ENCODE measurements at places on chromosomes 2 and 18. TPM values are rescaled to one million over a fixed set of nuclear protein-coding genes. Genes with fewer than 3 reads are reported as not detected.

- no peak for DNase-seq
These were observed 22.3 kb upstream of the RAB12 start for GRCh38 chr18:8586941-8587340.

GRCh38 chr2:212145121-212145520 lies 393.5 kb downstream of the ERBB4 start:
- no peak for DNase-seq

- no peak for DNase-seq
These were observed 36.9 kb downstream of the UNC80 start for GRCh38 chr2:209808521-209808920.

DNA sequence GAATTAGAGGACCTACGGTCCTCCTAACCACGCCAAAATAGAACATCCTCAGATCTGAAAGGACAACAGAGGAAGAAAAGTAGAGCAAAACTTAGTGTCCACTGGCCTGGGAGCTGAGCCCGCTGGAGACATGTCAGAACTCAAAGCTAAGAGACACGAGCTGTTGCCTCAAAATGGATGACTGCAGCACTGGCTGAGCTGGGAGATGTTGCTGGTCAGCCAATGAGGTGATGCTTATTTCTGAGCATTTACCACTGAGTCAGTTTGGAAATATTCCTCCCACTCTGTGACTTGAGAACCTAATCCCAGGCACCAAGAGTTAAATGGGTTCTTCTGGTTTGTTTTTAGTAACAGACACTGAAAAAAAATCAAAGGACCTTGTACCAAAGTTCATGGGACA lies 32.6 kb downstream of the FBXO15 start:
- DNase-seq = no peak

DNA sequence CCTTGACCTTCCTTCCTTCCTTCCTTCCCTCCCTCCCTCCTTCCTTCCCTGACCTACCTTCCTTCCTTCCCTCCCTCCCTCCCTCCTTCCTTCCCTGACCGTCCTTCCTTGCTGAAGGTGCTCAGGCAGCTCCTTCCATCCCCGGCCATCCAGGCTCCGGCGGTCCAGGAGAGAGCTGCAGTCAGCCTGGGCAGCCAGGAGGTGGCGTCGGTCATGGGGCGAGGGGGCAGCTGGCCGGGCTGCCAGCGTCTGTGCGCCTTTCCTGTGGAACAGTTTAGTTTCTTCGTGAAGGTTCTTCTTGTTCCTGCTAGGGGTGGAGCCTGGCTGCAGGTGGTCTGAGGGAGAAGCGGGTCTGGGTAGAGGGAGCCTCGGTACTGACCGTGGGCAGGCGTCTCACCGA lies 15.7 kb downstream of the GPR35 start:
- DNase-seq = no peak

Gene HRH4
- not detected for total RNA-seq

Gene TUBB8B
- not detected for total RNA-seq

Gene PROC
- total RNA-seq = not detected
